ENCODE measurements at places on chromosomes 12 and 14. TPM values are rescaled to one million over a fixed set of nuclear protein-coding genes. Genes with fewer than 3 reads are reported as not detected.

CLEC1A gene
- polyA plus RNA-seq, result 5.6 TPM

PRH2 gene
- polyA plus RNA-seq, result 1.0 TPM

CDH24 gene
- polyA plus RNA-seq, result 1.5 TPM

KRT2 gene
- polyA plus RNA-seq, result 0.16 TPM

REP15 gene
- polyA plus RNA-seq, result 5.2 TPM

RERG gene
- 39.3 TPM for polyA plus RNA-seq

Data from adrenal gland (tissue), 19 donors.